Stimulated activated CD8-positive, alpha-beta memory T cell treated with anti-CD3 and anti-CD28 coated beads, Interleukin-12 subunit alpha, Interleukin-12 subunit beta, amount 100 ng/mL, for 1 hour (primary cell): ENCODE measurements at places on chromosomes 3 and 15.

DNA sequence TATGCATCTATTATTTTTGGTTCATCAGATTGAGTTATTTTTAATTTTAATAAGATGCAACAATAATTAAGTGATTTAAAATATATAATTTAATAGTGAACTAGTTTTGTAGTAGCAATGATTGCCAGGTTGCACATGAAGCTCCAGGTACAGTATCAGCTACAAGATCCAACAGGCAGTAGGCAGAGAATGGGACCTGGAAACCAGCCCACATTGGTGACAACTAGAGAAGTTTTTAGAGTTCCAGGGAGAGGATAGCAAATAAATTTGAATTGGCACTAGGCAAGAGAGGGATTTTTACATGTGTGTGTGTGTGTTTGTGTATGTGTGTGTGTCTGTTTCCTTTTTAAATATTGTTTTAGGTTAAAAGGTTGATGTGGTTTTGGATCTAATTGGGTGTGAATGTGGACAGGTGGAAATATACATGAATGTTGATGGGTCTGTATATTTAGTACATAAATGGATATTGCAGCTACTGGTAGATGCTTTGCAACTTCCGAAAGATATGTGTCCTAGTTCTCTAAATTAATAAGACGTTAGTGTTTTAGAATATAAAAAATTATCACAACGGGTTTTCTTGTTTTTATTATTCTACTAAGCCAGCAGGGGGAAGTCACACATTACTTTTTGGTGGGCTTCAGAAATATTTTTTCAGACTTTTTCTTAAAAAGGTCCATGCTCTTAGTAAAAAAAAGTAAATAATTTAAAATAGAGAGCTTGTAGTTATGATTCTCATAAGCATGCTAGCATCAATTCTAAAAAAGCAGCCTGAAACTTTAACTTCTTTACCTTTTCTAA lies 110.1 kb upstream of the GBE1 start:
- no peak for DNase-seq

DNA sequence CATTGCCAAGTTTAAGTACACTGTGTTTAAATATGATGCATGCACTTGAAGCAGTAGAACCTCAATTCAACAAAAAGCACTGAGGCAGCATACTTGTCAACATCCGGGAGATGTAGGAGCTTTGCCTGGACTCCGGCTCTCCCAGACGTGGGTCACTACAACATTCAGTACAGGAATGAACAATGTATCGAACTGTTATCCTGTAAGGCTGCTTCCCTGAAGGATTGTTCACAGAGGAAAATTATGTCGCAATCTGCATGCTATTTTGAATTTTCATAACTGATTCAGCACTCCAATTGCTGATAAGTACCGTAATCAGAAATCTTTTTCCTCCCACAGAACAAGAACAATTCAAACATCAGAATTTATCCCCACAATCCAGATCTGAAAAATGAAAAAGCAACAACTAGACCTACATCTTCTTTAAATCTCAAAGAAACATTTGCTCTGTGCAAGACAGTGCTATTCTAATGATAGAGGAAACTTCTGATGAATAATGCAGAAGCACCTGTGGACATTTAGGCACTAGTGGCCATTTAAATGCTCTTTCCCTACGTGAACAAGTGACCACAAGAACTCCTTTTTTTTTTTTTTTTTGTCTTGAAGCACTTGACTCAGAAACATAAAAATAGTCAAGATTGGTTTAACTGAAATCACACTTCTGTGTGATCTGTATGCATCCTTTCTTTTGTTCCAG lies 113.4 kb downstream of the PLCH1 start:
- DNase-seq = no peak

- no peak for DNase-seq
Observed at GRCh38 chr3:73280746-73281145, 219.3 kb downstream of the EBLN2 start.

DNA sequence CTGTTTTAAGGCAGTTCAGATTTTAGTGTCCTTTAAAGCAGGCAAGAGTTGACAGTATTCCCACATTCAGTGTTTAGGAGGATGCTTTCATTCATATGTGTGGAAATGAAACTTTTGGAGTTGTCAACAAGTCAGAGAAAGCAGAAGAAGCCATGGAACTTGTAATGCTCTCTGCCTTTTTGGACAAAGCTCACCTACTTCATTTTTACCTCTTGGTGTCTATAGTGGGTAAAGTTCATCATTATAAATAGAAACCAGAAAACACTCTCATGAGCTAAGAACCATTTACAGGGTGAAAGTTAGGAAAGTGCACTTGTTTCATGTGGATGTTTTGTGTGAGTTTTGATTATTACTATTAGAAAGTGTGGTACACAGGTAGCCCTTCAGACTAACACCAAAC lies 9.2 kb upstream of the NFKBIZ start:
- no peak for DNase-seq

GRCh38 chr3:54831112-54831511 lies 96.7 kb downstream of the LRTM1 start:
- no peak for DNase-seq

DNA sequence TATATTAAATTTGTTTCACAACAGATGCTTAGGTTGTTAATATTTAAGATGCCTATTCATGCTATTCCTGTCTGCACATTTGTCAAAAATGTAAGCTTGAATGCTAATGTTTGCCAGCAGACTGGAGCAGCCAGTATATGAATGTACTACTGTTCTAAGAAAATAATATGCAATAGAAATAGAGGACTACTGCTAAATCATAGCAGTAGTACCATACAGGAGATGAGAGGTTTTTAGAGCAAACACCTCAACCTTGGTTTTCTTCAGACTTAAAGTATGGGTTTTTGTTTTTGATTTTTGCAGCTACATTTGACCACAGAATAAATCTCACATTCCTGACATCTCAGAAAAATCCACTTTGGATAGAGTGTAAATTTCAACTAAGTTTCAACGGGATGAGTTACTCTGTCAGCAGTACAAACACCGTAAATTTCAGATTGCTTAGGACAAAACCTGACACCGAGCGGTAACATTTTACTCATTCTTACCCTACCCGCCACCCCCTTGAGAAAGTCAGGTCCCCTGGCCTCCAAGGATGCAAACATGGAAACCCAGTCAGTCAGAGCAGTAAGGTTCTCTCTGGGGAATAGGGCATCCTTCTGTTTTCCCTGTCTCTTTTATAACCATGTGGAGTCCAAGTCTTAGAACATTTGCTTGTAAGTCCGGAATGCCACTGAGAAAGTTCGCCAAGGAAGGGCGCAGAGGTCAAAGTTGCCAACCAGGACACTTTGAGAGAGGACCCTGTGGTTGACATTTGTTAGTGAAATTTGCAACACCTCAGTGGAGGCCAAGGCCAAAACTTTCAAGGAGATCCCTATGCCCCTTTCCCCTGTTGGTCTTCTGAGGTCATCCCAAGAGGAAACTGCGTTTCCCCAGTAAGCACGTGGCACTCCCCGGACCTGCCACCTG lies 17.9 kb upstream of the SATB1 start:
- DNase-seq = no peak

GRCh38 chr3:178538056-178538455 lies 1.8 kb downstream of the KCNMB2 start:
- DNase-seq = no peak

DNA sequence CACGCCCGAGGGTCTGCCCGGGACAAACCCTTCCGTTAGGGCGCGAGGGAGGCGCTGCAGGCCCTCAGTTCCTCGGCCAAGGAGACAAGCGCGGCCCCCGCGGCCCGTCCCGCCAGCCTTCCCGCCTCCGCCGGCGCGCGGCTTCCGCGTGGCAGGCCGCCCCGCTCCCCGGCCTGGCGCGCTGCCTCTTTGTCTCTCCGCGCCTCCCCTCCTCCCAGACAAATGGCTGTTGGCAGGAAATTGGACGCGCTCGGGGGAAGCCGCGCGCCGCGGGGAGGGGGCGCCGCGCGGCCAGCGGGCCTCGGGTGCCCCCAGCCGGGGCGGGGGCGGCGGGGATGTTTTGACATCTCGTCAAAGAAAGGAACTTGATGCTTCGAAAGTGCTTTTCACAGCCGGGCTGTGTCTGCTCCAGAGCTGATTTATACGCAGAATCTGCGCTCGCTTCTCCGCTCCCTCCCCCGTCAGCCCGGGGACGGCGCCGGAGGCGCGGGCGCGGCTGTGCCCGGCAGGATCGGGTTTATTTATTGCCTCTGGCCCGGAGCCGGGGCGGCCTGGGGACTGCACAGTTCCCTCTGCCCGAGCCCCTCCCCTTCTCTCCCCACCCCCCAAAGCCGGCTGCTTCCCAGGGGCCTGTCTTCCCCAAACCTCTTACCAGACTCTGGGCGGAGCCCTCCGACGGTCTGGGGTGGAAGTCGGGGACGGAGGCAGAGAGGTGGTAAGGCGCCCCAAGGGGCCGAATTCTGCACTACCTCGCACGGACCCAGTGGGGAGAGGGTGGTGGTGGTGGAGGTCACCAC lies 20.7 kb downstream of the SHF start:
- peak; percentile 68 for DNase-seq

GRCh38 chr3:13301286-13301987 lies 118.7 kb downstream of the NUP210 start:
- DNase-seq = no peak

GRCh38 chr3:10108091-10108490 lies at the start of gene FANCD2OS:
FANCD2OS (minus strand) TSS chr3:10108255; CDS start chr3:10104774, 3,481 bp downstream.
- no peak for DNase-seq

- DNase-seq = no peak
Observed at GRCh38 chr3:153399636-153400035, 237.6 kb downstream of the RAP2B start.

- DNase-seq = no peak
Observed at GRCh38 chr3:145133281-145133680, 1027.7 kb downstream of the PLOD2 start.

- no peak for DNase-seq
Observed at GRCh38 chr15:66953523-66954229, 111.7 kb upstream of the SMAD3 start.

DNA sequence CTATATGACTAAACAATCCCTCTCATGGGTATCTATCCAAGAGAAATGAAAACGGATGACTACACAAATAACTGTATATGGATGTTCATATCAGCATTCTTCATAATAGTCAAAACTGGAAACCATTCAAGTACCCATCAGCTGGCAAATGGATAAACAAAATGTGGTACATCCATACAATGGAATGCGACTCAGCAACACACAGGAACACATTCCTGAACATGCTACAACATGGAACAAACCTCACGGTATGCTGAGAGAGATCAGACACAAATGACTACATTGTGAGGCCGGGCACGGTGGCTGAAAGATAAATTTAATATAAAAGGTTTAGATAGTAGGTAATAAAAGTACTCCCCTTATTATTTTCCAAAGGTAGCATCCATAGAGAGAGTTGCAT lies 42.6 kb downstream of the CCR4 start:
- no peak for DNase-seq

- no peak for DNase-seq
Observed at GRCh38 chr3:38051131-38051530, 12.1 kb downstream of the DLEC1 start.

GRCh38 chr3:125519678-125520562 lies at the start of gene SNX4:
SNX4 (minus strand) TSS chr3:125520202; CDS start chr3:125520172, 30 bp downstream.
- peak; percentile 73 for DNase-seq
